Stimulated activated CD4-positive, alpha-beta T cell treated with anti-CD3 and anti-CD28 coated beads, Interleukin-1b, Interleukin-23, amount 100 ng/mL, for 24 hours (primary cell): ENCODE measurements at places on chromosomes 16 and 17.

GRCh38 chr16:67393111-67393787 is at the start of gene TPPP3:
TPPP3 (minus strand) TSS chr16:67393498; CDS start chr16:67391111, 2,387 bp downstream.
- peak; percentile 32 for DNase-seq

DNA sequence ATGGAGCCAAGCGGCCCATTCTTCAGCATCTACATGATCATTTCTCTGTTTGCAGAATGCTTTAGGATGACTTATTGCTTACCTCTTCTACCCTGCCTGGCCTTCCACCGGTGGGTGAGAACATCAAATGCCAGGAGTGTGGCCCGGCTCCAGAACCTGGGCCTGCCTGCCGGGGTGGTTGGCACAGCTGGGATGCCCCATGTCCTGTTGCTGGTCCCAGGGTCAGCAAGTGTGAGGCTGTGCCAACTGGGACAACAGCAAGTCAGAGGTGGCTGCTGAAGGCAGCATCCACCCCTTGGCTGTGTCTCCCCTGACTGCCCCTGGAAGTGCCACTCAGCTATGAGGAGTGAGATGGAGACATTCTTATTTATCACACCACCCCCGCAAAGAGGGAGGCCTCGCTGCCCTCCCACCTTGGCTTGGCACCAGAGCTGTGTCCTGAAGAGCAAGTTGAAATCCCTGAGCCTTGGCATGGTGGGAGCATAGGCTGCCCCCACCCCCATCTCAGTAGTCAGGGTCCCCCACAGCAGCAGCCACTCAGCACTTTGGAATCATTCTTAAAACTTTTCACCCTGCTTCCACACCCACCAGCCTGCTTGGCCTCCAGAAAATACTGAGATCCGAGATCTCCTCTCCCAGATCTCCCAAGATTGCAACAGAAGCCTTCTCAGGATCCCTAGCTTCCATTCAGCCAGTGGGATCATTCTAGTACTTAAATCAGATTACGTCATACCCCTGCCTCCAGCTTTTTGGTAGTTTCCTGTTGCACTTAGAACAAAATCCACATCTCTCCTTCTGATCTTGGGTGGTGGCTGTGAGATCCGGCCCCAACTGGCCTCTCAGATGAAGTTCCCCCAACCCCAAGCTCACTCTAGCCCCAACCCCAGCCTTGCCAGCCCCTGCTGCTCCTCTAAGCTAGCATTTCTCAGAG is 127.5 kb downstream of the SOCS1 start:
- DNase-seq = no peak

- no peak for DNase-seq
Measured at GRCh38 chr16:2213817-2214718, 572 bp downstream of the PGP start.

- no peak for DNase-seq
Measured at GRCh38 chr16:67015313-67015731, 13.6 kb upstream of the CBFB start.

GRCh38 chr17:31857920-31858641 is 963 bp downstream of the COPRS start:
- DNase-seq = no peak
